GM20000 (cell line): ENCODE measurements at places on chromosomes 1 and 21.

DNA sequence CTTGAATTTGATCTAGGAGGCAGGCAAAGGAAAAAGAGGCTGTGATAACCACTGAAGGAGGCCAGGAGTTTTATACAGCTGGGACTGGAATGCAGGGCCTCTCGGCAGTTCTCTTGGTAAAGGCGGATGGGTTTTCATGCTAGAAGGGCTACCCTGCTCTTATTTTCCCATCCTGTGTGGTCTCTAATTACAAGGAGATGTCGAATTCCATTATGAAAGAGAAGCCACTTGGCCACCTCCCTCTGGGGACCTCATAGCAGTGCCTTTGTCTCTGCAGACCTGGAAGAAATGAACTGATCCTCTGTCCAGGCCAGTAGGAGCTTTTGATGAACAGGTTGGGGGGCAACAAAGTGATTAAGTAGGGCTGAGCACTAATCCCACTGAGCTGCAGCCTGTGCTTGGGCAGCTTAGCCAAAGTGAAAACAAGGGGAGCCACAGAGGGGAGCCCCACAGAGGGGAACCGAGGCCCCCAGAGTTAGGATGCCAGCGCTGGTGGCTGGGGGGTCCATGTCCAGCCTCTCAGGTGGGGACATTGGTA, 42.2 kb upstream of the BCAR3 start:
- DNase-seq, result no peak

DNA sequence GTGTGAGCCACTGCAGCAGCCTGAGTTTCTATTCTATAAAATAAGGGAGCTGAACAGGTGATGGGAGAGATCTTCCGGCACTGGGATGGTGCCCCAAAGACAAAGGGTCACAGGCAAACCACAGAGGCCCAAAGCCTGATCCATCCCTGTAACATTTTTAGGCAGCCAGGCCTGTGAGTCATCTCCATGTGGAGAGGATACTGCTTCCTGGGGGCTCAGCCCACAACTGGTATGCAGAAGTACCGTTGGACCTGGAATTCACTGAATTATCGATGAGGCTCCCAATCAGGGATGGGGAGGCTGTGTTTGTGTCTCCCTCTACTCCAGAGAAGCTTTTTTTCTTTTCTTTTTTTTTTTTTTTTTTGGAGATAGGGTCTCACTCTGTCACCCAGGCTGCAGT, 48.8 kb upstream of the WASF2 start:
- DNase-seq, result no peak

GRCh38 chr1:171248841-171249240, 547 bp downstream of the FMO1 start:
- no peak for DNase-seq

DNA sequence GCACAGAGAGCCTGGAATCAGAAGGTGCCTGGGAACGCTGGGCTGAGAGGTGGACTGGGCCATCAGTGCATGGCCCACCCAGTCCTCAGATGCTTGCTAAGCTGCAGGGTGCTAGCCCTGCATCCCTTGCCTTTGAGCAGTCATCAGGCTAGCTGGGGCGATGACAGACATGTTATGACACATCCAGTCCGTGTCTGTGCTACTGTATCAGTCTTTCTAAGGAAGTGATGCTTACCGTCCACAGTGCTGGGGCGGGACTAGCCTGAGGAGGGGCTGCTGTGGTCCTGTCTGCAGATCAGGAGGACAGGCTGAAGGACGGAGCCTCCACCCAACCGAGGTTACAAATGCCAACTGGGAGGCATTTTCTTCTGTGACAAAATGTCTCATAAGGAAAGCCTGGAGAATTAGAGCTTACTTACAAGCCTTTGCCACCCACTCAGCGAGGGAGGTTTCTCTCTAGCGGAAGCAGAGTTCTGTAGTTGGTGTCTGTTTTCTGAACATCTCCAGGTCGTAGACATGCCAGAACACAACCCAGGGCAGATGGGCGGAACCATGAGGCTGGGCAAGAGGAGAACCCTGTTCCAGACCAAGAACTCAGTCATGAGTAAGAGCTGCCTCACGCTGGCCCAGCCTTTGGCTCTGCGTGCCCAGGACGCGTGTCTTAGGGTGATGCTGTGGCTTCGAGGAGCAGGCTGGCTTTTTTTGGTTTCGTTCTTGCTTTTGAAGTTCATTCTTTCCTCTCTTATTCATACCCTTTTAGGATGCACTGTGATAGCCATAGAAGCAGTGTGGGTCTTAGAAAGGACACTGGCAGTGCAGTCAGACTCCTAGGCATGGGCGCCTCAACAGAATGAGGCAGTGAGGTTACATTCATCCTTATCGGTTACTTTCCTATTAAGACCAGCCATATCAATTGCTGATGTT, 14.3 kb downstream of the SLFNL1 start:
- DNase-seq, result no peak

DNA sequence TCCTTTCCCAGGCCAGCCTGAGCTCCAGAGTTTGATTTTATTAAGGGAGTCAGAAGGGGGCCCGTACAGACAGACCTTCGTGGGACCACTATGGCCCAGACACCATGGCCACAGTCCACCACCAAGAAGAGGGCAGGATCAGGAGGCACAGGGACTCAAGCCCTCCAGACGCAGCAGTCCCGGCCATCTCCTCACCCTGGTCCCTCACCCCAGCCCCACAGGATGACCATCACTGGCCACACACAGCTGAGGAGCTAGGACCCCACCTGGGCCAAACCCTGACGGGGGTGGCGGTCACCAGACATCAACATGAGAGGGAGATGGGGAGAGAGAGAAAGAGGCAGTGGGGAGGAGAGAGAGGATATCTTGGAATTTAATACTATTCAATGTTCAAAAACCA, 29.2 kb upstream of the AGPAT3 start:
- peak; percentile 10 for DNase-seq

- no peak for DNase-seq
Observed at GRCh38 chr1:32761253-32761877, 55.8 kb downstream of the YARS1 start.

GRCh38 chr1:158179301-158180041, 1.2 kb upstream of the CD1D start:
- DNase-seq, result peak; percentile 83

- DNase-seq, result no peak
Observed at GRCh38 chr1:118973531-118974137, 14.5 kb downstream of the TBX15 start.

GRCh38 chr1:154972213-154972516, 1.6 kb upstream of the SHC1 start:
- DNase-seq, result no peak

- DNase-seq, result no peak
Observed at GRCh38 chr21:42301371-42302075, 13.7 kb downstream of the TFF3 start.

DNA sequence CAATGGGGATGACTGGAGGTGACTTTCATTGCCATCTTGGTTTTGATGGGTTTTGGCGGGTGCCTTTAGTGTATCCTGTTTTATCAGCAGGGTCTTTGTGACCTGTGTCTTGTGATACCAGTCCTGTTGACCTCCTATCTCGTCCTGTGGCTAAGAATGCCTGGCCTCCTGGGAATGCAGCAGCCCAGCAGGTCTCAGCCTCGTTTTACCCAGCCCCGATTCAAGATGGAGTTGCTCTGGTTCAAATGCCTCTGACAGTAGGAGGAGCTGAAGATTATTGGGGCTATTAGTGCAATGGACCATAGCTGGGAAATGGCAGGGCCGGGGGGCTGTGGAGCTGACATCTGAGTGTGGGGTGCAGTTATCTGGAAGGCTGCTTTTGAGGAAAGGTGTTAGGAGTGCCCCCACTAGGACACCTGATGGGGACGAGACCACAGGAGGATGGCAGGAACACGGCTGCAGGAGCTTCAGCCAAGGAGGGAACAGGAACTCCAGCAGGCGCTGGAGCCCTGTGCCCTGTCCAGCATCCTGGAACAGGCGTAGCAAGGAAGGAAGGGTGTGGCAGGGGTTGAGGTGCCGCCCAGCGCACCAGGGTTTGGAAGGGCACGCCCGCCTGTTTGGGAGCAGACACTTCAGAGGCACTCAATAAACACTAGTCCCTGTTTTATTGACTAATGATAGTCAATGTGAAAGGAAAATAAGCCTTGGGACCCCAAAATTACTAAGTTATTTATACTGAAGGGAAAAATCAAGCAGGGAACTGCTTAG, 15.3 kb upstream of the AGPAT3 start:
- DNase-seq, result no peak

- DNase-seq, result no peak
Observed at GRCh38 chr1:205637854-205638468, 6.2 kb upstream of the ELK4 start.

- no peak for DNase-seq
Observed at GRCh38 chr1:15195420-15196052, 42.0 kb downstream of the TMEM51 start.

DNA sequence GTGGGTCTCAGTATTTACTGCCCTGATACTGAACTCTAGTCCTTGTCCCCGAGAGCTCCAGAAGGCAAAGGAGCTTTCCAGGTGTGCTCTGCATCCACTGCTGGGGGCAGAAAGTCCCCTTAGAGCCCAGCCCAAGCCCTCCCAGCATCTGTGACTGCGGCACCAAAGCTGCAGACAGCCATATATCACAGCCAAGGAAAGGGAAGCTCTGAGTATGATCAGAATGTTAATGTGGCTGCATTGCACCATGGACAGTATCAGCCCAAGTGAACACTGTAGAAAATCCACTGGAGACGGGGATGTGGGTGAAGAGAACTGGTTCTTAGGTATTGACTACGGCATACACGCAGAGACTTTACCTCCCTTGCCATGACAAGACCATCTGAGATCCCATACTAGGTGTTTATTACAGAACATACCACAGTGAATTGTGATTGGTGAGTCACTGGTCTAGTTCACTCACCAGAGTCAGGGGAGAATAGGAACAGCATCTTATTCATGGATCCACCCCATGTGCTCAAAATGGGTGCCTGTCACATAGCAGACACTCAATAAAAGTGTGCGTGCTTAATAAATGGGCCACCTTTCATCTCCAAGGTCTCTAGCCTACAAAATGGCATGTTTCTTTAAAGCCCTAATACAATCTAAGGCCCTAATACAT, 170.3 kb downstream of the HHIPL2 start:
- DNase-seq, result no peak

DNA sequence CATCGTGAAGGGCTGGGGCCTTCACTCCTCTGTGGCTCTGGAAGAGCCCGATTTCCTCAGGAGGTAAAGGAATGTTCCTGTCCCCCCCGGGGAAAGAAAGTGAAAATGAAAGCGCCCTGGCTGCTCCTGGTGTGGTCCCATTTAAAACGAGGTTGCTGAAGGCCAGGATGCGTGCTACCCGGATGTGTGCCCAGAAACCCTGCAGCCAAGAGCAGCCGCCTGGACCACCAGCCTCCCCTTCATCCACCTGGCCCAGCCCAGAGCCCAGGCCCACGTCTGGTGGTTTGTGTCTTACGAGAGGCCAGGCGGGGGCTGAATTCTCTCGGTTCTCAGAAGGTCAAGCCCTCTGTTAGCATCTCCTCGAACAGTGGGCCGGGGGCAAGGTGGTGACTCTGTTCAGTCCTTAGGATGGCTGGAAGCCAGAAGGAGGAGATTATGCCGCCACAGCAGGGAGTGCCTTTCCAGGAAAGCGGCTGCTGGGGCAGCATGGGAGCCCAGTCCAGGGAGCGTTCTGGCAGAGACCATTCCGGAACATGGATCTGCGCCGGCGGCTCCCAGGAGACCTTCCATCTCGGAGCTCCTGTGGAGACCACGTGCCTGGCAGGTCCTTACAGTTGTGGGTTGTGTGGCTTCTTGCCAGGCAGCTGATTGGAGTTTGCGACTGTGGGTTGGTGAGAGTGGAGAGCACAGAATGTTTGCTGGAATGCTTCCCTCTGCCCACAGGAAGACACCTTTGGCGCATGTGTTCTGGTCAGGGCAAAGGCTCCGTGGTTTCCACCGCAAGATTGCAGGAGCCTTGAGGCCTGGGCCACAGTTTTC, 1.4 kb downstream of the GUK1 start:
- DNase-seq, result peak; percentile 45

GRCh38 chr1:107990606-107991005, 25.6 kb upstream of the VAV3 start:
- DNase-seq, result no peak

DNA sequence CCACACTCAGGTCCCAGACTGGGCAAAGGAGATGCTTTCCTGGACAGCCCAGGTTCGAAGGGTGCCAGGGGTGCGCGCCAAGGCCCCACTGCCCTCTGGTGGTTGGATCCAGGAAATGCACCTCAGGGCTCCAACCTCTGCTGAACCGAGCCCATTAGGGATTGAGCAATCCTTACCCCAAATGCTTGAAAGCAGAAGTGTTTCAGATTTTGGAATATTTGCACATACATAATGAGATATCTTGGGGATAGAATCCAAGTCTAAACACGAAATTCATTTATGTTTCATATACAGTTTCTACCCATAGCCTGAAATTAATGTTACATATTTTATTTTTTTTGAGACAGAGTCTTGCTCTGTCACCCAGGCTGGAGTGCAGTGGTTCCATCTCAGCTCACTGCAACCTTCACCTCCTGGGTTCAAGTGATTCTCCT, 57.4 kb downstream of the SLC9A1 start:
- DNase-seq, result peak; percentile 83

DNA sequence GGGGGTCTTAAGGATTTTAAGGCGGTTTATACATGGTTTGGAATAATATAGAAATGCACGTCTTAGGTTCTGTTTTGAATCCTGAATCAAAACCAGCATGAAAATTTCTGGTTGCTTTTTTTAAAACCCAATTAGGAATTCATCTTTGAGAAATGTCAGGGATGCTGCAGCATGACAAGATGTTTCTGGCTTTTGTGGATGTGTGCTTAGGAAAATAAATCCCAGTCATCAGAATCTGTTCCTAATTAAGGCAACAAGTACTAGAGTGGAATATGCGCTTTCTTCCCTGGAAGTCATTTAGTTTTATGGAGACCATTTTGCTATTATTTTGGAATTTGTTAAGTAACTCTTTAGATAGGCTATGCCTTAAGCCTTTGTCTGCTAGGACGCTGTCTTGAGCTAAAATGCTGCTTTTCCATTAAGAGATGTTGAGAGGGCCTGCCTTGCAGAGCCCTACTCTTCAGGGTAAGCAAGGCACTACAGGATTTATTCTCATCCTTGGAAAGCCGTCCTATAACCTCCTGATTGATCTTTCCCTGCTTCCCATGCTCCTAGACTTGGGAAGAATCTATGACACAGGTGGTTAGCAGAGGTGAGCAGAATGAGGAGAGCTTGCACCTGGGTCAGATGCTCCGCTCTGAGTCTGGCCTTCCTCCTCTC, 332.8 kb downstream of the DISC1 start:
- DNase-seq, result no peak

- DNase-seq, result peak; percentile 91
Observed at GRCh38 chr1:112704934-112705627, 1.8 kb downstream of the RHOC start.

DNA sequence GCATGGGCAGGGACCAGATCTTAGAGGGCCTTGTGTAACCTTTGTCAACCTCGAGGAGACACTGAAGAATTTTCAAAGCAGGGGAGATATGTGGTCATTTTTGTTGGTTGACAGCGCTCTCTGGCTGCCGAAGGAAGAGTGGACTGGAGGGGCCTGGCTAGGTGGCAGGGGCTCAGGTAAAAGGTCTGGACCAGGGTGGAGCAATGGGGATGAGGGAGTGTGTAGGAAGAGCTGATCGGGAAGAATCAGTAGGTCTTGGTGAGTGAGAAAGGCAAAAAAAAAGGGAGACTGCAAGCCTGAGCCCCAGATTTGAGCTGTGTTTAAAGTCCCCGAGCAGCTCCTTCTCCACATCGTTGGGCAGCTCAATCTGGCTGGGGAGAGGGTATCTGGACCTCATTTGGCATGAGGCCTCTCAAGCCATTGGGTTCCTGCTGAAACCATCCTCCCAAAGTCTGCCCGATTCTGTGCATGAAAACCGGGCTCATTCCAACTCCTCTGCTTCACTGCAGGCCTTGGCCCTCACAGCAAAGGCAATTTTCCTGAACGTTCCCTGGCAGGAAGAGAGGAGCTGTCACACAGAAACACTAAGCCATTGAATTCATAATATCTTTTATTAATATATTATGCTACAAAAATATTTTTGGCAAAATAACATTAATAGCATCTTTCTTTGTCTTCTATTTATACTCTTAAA, 237.1 kb downstream of the TRABD2B start:
- no peak for DNase-seq
